Skin of body (tissue), 3 donors: ENCODE measurements at places on chromosomes 2 and 18. TPM values are rescaled to one million over a fixed set of nuclear protein-coding genes. Genes with fewer than 3 reads are reported as not detected.

The SLC9A4 gene
- total RNA-seq: 1.3 TPM

The SPIRE1 gene
- total RNA-seq: 20.3 TPM

The SLC19A3 gene
- 18.3 TPM for total RNA-seq

The CYP27C1 gene
- total RNA-seq: 4.3 TPM

The KCNF1 gene
- total RNA-seq: 0.10 TPM

The AQP4 gene
- total RNA-seq: 1.5 TPM

The ALLC gene
- total RNA-seq: not detected

The FLACC1 gene
- 2.9 TPM for total RNA-seq

The IFIH1 gene
- total RNA-seq: 8.3 TPM

The MRPL33 gene
- total RNA-seq: 63.0 TPM

The TEX44 gene
- not detected for total RNA-seq

The SPP2 gene
- not detected for total RNA-seq

The ANKAR gene
- 15.9 TPM for total RNA-seq

The RAMP1 gene
- total RNA-seq: 12.5 TPM

The EML6 gene
- total RNA-seq: 2.6 TPM

The SPATA3 gene
- total RNA-seq: not detected

The DSG4 gene
- total RNA-seq: 12.5 TPM

The C2orf92 gene
- total RNA-seq: 9.3 TPM

The RND3 gene
- 92.8 TPM for total RNA-seq

The GNAL gene
- 4.1 TPM for total RNA-seq

The G6PC2 gene
- total RNA-seq: not detected

The M1AP gene
- 0.99 TPM for total RNA-seq

The SH3RF3 gene
- 3.8 TPM for total RNA-seq

The TRIB2 gene
- total RNA-seq: 19.0 TPM

The C2orf72 gene
- total RNA-seq: 0.39 TPM

The TRPM8 gene
- total RNA-seq: 0.10 TPM

The LYPD1 gene
- 0.99 TPM for total RNA-seq

The MAB21L4 gene
- total RNA-seq: 4.5 TPM

The HK2 gene
- total RNA-seq: 45.8 TPM

The SERPINB2 gene
- 153 TPM for total RNA-seq

The TACR1 gene
- 0.39 TPM for total RNA-seq

The IL1A gene
- total RNA-seq: 0.20 TPM

The CYP26B1 gene
- total RNA-seq: 25.9 TPM

The AQP12A gene
- total RNA-seq: not detected

The C1QL2 gene
- 0.10 TPM for total RNA-seq

The SERPINB12 gene
- 64.6 TPM for total RNA-seq

The ABCB11 gene
- 0.79 TPM for total RNA-seq

The GEN1 gene
- total RNA-seq: 7.0 TPM

The HMSD gene
- 0.20 TPM for total RNA-seq

The NTSR2 gene
- 0.10 TPM for total RNA-seq

The RIF1 gene
- total RNA-seq: 58.3 TPM

The CTAGE1 gene
- not detected for total RNA-seq

The TMEM200C gene
- total RNA-seq: 0.49 TPM

The GPR45 gene
- total RNA-seq: not detected

The EGR4 gene
- total RNA-seq: 0.10 TPM

The CDKL4 gene
- total RNA-seq: 2.3 TPM

The CNOT11 gene
- 13.6 TPM for total RNA-seq

The SPDYA gene
- 3.3 TPM for total RNA-seq

The POTEC gene
- total RNA-seq: not detected

The MOGAT1 gene
- total RNA-seq: 2.5 TPM

The LRP2 gene
- 0.10 TPM for total RNA-seq

The DOK1 gene
- total RNA-seq: 6.2 TPM

The DUSP19 gene
- 4.4 TPM for total RNA-seq

The FIGN gene
- 2.7 TPM for total RNA-seq

The CCNT2 gene
- total RNA-seq: 55.0 TPM

The ERMN gene
- total RNA-seq: 0.10 TPM

The HOXD13 gene
- not detected for total RNA-seq

The ABCG5 gene
- not detected for total RNA-seq
